ENCODE measurements at places on chromosomes 2 and 18.

- no peak for DNase-seq
Measured at GRCh38 chr2:238878051-238878735, 30.3 kb downstream of the TWIST2 start.

- no peak for DNase-seq
Measured at GRCh38 chr18:68288408-68288807, 426.5 kb downstream of the TMX3 start.

DNA sequence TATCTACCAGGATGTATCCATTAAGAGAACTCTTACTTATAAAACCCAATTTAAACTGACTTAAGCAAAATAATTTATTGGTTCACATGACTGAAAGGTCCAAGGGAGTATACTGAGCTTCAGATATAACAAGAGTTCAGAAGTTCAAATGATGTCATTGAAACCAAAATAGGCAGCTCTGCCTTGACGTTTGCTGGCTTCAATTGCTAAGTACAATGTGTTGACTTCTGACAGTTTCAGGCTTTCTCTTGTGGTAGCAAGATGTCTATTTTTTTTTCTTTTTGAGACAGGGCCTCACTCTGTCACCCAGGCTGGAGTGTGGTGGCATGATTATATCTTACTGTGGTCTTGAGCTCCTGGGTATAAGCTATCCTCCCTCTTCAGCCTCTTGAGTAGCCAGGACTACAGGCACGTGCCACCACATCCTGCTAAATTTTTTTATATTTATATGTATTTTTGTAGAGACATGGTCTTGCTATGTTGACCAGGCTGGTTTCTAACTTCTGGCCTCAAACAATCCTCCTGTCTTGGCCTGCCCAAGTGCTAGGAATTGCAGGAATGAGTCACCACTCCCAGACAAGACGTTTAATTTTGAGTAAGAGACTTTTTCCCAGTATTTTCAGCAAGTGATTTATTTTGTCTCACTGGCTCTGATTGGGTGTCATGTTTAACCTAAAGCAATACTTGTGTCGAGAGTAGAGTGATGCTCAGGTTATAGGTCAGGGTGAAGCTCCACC is 184.8 kb downstream of the NR4A2 start:
- DNase-seq: no peak

- DNase-seq: peak; percentile 38
Measured at GRCh38 chr18:13608791-13609532, 117.4 kb downstream of the FAM210A start.

GRCh38 chr2:102434655-102435381 is 11.9 kb downstream of the IL18RAP start:
- no peak for DNase-seq
